ENCODE measurements at places on chromosomes 12 and 14.
A peak's percentile ranks its signal among the peaks of the same experiment; 100 is the strongest.

- no peak for DNase-seq
- H3K27ac ChIP-seq: peak overlapping the region; percentile 98
- no peaks in the 10 kb centered on the region for H3K36me3 ChIP-seq
- peak overlapping the region; percentile 94 for H3K4me3 ChIP-seq
- H3K4me1 ChIP-seq: peaks cover 15% of the 10 kb centered on the region
- H3K27me3 ChIP-seq: no peaks in the 10 kb centered on the region
Observed at GRCh38 chr14:54881761-54882401, 20.7 kb downstream of the GCH1 start.

GRCh38 chr12:111431772-111432171, 26.0 kb downstream of the SH2B3 start:
- no peak for DNase-seq
- H3K4me3 ChIP-seq: peak overlapping the region; percentile 34
- H3K4me1 ChIP-seq: peaks cover 63% of the 10 kb centered on the region

- H3K4me1 ChIP-seq: no peaks in the 10 kb centered on the region
- H3K27me3 ChIP-seq: no peaks in the 10 kb centered on the region
- peaks cover 8% of the 10 kb centered on the region for H3K36me3 ChIP-seq
- H3K4me3 ChIP-seq: no peak overlapping the region
- no peak for DNase-seq
- H3K27ac ChIP-seq: no peak overlapping the region
Observed at GRCh38 chr14:20564501-20564997, 3.7 kb upstream of the RNASE9 start.

DNA sequence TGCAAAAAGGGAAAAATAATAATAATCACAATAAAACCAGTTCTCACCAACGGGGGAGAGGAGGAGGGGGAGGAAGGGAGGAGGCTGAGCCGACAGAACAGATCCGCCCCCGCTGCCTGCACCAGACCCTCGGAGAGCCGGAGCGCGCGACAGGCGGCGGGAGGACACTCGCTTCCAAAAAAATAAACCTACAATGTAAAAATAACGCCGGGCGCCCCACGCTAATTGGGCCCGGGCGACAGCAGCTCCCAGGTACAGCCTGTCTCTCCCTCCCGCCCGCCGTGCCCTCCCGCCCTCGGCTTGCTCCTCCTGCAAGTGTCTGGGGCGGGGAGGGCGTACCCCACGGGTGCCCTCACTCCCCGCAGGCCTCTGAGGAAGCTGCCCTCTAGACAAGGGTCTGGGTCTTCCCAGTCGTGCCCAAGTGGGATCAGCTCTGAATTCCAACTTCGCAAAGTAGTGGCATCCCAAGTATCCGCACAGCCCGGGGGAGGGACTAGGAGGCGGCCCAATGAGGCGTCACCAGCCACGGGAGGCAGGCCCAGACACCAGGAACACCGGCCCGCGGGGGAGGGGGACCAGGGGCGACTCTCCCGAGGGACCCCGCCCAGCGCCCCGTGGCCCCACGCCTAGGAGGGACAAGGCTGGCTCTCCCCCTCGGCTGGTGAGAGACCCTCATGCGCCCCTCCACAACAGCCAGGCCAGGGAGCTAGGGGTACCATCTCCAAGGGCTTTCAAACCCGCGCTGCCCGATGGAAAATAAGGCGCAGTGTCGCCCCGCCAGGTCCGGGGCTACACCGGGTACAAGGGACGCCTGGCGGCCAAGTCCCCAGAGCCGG, 1.0 kb downstream of the NCOR2 start:
- H3K4me1 ChIP-seq: peaks cover 19% of the 10 kb centered on the region
- peak; percentile 33 for DNase-seq
- peak overlapping the region; percentile 89 for H3K27ac ChIP-seq
- H3K36me3 ChIP-seq: no peaks in the 10 kb centered on the region
- no peaks in the 10 kb centered on the region for H3K27me3 ChIP-seq

DNA sequence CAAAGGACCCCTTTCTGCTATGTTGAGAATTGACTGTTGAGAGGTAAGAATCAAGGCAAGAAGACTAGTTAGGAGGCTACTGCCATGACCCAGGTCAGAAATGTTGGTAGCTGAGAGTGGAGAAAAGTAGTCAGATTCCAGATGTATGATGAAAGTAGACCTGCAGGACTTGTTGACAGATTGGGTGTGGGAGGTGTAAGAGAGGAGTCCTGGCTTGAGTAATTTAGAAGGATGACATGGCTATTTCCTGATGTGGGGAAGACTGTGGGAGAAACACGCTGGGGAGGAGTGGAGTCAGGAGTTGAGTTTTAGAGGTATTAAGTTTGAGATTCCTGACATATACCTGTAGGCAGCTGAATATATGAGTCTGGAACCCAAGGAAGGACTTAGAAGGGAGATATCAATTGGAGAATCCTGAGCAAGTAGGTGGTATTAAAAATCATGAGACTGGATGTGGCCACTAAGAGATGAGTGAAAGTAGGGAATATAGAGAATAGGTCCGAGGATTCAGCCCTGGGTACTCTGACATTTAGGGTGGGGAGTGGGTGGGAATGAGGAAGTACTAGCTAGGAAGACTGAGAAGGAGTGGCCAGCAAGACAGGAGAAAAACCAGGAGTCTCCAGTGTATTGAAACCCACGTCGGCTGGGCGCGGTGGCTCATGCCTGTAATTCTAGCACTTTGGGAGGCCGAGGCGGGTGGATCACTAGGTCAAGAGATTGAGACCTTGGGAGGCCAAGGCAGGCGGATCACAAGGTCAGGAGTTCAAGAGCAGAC, 12.6 kb upstream of the DDX47 start:
- no peak overlapping the region for H3K4me3 ChIP-seq
- peak overlapping the region; percentile 74 for H3K27ac ChIP-seq
- peaks cover 23% of the 10 kb centered on the region for H3K4me1 ChIP-seq
- no peak for DNase-seq

DNA sequence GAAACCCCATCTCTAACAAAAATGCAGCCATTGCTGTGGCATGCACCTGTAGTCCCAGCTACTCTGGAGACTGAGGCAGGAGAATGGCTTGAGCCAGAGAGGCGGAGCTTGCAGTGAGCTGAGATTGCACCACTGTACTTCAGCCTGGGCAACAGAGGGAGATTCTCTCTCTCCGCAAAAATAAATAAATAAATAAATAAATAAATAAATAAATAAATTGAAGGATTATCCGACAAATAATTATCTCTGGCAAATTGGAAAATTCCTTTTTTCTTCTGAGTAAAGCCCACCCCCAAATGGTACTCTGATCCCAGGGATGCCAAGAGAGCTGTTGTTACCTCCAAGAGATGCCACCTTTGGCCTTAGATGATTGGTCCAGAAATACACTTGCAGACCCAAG, 137.9 kb downstream of the SUDS3 start:
- H3K4me3 ChIP-seq: no peak overlapping the region
- H3K27me3 ChIP-seq: peaks cover 3% of the 10 kb centered on the region
- H3K36me3 ChIP-seq: peaks cover 3% of the 10 kb centered on the region
- no peak for DNase-seq
- peaks cover 2% of the 10 kb centered on the region for H3K4me1 ChIP-seq

- no peak overlapping the region for H3K4me3 ChIP-seq
- H3K4me1 ChIP-seq: no peaks in the 10 kb centered on the region
- H3K27ac ChIP-seq: no peak overlapping the region
Observed at GRCh38 chr14:53663709-53664108, 292.9 kb downstream of the BMP4 start.

DNA sequence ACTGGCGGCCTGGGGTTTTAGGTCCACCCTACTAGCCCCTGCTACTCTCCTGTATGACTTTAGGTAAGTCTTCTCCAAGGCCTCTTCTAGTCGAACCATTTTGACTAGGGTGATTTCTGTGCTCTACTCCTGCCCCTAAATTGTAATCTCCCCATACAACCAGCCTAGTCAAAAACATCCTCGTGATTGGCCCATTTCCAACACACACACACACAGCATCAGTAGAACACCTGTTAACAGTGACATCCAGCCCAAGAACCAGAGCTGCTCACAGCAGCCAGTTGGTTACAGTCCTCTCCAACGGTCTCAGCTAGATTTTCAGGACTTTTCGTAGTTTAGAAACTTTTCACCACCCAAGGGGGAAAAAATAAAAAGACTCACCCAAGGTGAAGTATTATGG, 30.9 kb downstream of the NT5DC3 start:
- no peak overlapping the region for H3K4me3 ChIP-seq
- H3K27ac ChIP-seq: no peak overlapping the region
- no peaks in the 10 kb centered on the region for H3K27me3 ChIP-seq
- H3K36me3 ChIP-seq: peaks cover 34% of the 10 kb centered on the region
- no peak for DNase-seq

- no peaks in the 10 kb centered on the region for H3K27me3 ChIP-seq
- H3K36me3 ChIP-seq: peaks cover 40% of the 10 kb centered on the region
- DNase-seq: no peak
- no peak overlapping the region for H3K4me3 ChIP-seq
- H3K27ac ChIP-seq: peak overlapping the region; percentile 89
Observed at GRCh38 chr12:92481066-92481465, 221.7 kb upstream of the PLEKHG7 start.

GRCh38 chr12:120119271-120119973, 2.9 kb upstream of the RAB35 start:
- H3K27ac ChIP-seq: peak overlapping the region; percentile 51
- H3K4me1 ChIP-seq: peaks cover 51% of the 10 kb centered on the region
- DNase-seq: no peak
- H3K27me3 ChIP-seq: no peaks in the 10 kb centered on the region
- H3K4me3 ChIP-seq: no peak overlapping the region

DNA sequence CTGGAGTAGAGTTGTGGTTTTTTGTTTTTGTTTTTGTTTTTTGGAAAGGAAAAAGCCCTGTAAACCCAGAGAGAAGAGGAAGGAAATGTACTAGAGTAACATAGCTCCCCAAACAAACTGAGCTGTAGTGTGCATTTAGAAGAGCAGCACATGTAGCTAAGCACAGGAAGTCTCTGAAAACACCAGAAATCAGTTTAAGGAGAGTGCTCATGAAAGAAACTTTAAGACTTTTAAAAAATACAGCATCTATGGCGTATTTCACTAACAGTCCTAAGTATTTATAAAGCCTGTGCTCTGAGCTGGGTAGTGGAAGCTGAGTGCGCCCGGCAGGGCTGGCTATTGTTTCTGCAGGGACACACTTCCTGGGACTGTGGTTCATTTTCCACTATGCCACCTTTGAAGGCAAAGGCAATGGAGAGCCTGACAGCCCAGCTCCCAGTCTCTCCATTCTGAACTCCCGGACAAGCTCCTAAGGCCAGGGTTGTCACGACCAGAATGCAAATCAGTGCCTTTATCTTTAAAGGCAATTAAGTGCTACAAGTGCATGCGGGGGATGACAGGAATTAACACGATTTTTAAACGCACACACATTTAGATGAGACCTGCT, 45.4 kb downstream of the NIN start:
- H3K4me3 ChIP-seq: peak overlapping the region; percentile 52
- DNase-seq: no peak
- peak overlapping the region; percentile 71 for H3K27ac ChIP-seq

DNA sequence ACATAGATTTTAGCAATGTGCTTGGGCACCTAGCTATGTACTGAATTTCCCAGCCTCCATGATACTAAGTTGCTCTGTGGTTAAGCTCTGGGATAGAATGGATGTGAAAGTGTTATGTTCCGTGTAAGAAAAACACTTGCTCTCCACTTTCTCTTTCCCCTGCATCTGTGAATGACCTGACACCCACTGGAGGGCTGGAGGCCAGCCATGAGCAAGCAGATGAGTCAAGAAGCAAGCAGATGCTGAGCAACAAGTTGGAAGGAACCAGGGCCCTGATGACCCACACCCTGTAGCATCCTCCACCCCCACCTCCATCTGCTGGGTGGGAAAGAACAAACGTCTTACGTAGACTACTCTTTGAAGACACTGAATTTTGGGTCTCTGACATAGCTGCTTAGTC, 56.6 kb downstream of the EID3 start:
- no peak overlapping the region for H3K27ac ChIP-seq
- H3K4me3 ChIP-seq: no peak overlapping the region
- DNase-seq: no peak
- H3K36me3 ChIP-seq: no peaks in the 10 kb centered on the region
- H3K27me3 ChIP-seq: no peaks in the 10 kb centered on the region

DNA sequence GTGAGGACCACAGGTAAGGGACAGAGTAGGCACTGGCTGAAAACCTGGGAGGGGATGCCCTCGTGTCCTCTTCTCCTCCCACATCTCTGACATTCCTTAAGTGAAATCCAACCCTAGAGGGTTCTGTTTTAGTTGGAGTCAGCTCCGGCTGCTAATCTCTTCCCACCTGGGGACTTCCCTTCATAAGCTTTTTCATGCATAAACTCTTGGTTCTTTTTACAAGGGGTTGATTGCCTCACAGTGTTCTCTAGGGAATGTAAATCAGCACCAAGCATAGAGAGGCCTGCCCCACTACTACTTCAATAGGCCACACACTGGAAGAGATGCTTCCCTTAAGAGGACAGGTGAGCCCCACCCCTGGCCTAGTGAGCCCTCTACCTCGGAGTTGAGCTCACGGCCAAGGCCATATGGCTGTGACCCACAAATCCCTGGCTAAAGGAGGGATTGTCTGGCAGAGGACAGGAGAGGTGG, 3.2 kb upstream of the SYNDIG1L start:
- no peak overlapping the region for H3K4me3 ChIP-seq
- no peaks in the 10 kb centered on the region for H3K36me3 ChIP-seq
- peaks cover 17% of the 10 kb centered on the region for H3K27me3 ChIP-seq
- no peak for DNase-seq
- H3K27ac ChIP-seq: no peak overlapping the region
- no peaks in the 10 kb centered on the region for H3K4me1 ChIP-seq

GRCh38 chr14:24913746-24914145, 136.2 kb downstream of the STXBP6 start:
- no peak for DNase-seq
- peaks cover 3% of the 10 kb centered on the region for H3K27me3 ChIP-seq
- H3K4me1 ChIP-seq: peaks cover 3% of the 10 kb centered on the region
- no peaks in the 10 kb centered on the region for H3K36me3 ChIP-seq
- H3K4me3 ChIP-seq: no peak overlapping the region

DNA sequence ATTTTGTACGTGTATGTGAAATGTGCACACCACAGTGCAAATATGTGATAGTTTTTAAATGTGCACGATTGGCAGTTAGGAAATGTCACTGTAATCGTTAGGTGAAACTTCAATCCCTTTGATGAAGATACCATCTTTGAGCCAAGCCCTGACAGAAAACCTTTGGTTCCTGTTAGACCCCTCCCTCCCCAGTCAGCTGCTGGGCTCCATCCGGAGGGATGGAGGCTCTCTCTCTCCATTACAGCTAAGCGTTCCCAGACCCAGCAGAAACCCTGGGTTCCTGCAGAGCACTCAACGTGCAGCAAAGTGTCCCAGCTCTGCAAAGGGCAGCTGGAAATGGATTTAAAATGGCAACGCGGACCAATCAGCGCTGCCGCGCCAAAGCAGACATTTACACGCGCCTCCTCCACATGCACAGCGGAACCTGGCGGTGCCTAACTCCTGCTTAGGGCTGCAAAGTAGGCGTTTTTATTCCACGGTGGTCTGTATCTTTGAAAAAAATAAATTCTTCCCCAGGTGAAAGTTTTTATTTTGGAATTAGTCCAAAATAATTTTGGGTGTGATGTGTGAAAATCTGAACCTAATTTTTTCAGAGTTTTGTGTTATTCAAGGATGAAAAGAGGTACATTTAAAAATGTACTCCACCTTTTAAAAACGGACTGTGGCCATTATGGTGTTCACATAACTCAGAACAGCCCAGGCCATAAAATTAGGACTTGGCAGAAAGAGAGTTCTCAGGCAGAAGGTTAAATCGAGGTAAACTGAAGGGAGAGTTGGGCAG, 1.4 kb upstream of the HMGA2 start:
- no peak for DNase-seq
- peak overlapping the region; percentile 28 for H3K4me3 ChIP-seq
- peaks cover 24% of the 10 kb centered on the region for H3K27me3 ChIP-seq
- H3K4me1 ChIP-seq: peaks cover 10% of the 10 kb centered on the region

GRCh38 chr12:104727726-104728465, 230.2 kb downstream of the SLC41A2 start:
- no peak overlapping the region for H3K4me3 ChIP-seq
- no peaks in the 10 kb centered on the region for H3K27me3 ChIP-seq
- no peak overlapping the region for H3K27ac ChIP-seq
- peaks cover 21% of the 10 kb centered on the region for H3K4me1 ChIP-seq
- peaks cover 4% of the 10 kb centered on the region for H3K36me3 ChIP-seq
